ENCODE measurements at places on chromosomes 6 and 20.
A peak's percentile ranks its signal among the peaks of the same experiment; 100 is the strongest.

GRCh38 chr6:117276778-117277316 lies 11.5 kb downstream of the VGLL2 start:
- no peak for DNase-seq

GRCh38 chr6:15533379-15534026 lies 129.3 kb downstream of the DTNBP1 start:
- no peak for DNase-seq

DNA sequence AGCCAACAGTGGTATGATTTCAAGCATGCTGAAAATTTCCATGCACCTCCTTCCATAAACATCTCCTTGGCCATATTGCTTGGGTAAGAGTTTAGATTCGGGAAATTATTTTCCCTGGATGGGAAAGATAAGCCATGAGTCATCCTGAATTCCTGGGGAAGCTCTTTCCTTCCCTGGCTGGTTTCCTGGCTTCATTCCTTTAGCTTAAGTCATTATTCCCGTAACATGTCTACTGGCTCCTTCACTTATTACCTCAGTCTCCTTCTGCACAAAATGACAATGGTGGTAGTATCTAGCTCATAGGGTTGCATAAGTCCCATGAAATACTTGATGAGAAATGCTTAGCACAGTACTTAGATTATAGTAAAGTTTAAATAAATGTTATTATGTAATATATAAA lies 27.6 kb downstream of the TINAG start:
- DNase-seq = peak; percentile 64

DNA sequence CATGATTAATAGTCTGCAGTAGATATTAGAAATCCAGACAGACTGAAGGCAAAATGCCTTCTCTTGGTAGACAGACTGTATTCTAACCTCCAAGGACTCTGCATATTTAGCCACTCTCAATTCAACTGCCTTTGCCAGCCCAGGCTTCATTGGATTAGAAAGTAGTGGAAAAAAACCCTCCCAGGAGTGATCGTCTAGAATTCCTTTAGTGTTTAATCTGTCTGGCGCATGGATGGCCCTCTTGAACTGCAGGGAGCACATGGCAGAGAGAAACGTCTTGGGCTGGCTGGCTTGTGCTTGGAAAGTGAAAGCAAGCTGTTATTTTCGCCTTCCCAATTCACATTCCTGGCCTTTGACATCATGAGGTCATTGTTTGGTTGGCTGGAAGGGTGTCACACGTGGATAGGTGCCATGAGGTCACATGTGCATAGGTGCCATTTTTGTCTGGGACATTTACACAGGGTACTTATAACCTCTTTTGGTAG lies 30.9 kb upstream of the NEDD9 start:
- peak; percentile 54 for DNase-seq

- no peak for DNase-seq
These were observed 170.0 kb upstream of the AGPAT4 start for GRCh38 chr6:161443848-161444247.

DNA sequence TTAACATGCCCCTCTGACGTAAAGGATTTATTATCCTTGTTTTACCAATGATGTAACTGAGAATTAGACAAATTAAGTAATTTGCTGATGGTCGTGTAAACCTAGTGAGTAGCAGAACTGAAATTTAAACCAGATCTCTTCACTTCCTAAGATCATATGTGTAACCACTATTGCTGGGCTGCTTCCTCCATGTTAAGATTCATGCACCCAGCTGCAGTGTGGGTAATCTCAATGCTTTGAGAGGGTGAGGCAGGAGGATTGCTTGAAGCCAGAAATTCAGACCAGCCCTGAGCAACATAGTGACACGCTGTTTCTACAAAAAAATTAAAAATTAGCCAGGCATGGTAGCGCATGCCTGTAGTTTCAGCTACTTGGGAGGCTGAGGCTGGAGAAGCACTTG lies 97.9 kb downstream of the L3MBTL3 start:
- DNase-seq = no peak

GRCh38 chr20:15012566-15012965 lies 675.2 kb upstream of the FLRT3 start:
- DNase-seq = no peak

DNA sequence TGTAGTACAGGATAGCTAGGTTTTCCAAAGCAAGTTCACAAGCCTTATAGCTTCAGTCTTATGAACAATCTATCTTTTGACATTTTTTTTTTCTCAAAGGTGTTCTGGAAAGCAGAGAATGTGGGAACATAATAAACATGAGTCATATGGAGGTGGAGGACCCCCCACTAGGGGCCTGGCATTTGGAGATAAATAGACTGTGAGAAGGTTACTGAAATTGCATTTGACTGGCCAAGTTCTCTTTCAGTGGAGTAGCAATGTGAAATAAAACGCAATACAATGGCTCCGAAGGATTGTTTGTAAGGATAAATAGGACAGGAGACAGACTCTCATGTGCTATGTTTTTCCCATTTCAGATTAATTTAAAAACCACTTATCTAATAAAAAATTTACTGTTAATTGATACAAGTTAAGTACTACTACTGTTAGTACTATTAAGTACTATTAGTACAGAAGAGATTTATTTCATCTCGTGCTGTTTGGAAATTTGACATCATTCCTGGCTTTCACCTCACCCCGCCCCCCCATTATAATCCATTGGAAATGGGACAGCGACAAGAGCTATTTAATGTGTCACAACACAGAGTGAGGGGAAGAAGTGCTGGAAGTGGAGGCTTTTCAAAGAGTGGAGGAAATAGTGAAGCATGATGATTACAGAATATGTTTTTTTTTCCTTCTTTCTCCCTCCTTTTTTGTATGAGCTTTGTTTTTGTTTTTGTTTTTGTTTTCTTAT lies 122.6 kb upstream of the ID4 start:
- DNase-seq = no peak

DNA sequence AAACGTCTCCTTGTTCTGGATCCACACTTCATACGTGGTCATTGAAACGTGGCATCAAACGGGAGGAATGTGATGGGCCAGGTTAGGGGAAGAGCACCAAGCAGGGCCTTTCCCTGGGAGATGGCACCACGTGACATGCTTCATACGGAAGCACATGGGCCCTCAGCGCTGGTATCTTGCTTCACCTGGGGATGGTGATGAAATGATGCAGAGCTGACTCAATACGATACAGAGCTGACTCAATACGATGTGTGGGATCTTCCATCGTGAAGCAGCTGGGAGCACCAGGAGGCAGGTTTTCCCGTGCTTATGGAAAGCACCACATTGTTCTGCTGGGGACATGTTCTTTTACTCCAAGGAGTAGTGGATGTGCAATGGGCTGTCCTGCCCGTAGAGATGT lies 22.5 kb upstream of the TAGAP start:
- DNase-seq = no peak

DNA sequence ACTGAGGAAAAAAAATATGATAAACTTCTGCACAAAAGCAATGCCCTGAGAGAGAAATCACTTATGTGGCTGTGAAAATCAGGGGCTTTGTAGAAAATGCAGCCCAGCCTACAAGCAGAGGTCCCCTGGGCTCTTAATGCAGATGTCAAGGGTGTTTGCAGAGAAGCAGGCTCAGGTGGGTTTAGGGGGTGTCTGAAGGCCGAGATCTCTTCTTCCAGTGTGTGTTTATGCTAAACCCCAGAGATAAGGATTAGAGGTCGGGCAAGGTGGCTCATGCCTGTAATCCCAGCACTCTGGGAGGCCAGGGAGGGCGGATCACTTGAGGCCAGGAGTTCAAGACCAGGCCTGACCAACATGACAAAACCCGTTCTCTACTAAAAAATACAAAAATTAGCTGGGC lies 78.5 kb downstream of the TMEM242 start:
- no peak for DNase-seq
